Activated CD4-positive, alpha-beta T cell treated with anti-CD3 and anti-CD28 coated beads, Interleukin-2, amount 50 U/mL, for 48 hours (primary cell): ENCODE measurements at places on chromosomes 3 and 15.
A peak's percentile ranks its signal among the peaks of the same experiment; 100 is the strongest.

- DNase-seq, result no peak
These were observed 197.3 kb downstream of the FHIT start for GRCh38 chr3:61053781-61054496.

- DNase-seq, result no peak
These were observed 52.6 kb downstream of the UACA start for GRCh38 chr15:70710714-70711113.

- no peak for DNase-seq
These were observed 199.3 kb upstream of the GOLIM4 start for GRCh38 chr3:168295027-168295426.

DNA sequence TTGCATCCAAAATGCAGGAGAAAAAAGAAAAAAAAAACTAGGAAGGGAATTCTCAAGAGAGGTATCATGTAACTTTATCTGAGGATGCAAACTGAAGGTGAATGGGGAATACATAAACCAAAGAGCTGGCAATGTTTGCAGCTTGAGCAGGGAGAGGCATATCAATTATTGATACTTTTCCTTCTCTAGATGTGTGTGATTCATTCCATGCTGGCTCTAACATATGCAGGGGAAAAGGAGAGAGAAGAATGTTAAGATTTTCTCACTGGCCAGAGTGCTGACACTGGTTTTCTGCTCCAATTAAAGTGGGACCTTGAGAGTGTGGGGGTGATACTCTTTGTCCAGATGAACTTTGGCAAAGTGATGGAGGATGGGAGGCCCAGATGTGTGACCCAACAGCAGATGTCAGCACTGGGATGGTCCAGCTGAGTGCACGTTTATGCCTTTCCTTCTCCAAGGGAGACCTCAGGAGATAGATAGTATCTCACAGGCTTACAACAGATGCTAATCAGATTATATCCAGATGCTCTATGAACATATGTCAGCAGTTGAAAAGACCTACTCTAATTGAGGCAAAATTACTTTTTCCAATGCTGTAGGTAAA lies 50.0 kb upstream of the PSMD6 start:
- DNase-seq, result no peak

GRCh38 chr3:46712191-46713049 lies 5.2 kb downstream of the PRSS50 start:
- no peak for DNase-seq

DNA sequence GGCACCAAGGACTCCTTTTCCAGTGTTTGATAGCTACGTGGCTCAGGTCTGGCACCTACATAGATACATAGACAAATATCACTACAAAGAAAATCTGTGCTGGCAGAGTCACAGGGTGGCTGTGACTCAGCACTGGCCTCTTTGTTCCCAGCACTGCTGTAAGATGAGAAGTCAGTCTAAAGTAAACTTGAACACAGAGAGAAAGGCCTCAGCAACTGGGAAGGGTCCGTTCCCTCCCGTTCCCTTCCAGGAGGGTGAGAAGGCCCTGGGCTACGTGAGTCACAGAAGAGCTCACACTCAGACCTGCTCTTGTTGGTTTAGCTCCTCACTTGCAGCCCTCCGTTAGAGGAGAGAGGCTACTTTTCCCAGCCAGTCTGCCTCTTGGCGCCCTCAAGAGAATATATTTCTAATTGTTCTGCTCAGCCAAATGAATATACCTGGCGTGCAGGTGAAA lies 23.1 kb downstream of the ANXA2 start:
- DNase-seq, result no peak

DNA sequence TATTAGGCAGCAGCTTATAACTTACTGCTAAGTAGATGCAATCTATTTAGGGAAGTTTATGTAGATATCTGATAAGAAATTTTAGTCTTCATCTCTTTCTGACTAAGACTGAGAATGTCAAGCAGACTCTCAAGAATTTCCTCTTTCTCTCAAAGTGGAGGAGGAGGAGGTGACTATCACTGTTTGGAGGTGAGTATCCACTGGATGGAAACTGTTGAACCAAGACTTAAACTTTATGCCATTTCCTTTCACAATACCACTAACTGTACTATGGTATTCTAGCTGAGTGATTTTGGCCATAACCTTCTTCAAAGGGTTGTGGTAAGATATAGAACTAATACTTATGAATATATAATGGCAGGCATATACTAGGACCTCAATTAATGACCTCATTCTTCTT lies 64.6 kb downstream of the TPRG1 start:
- no peak for DNase-seq

DNA sequence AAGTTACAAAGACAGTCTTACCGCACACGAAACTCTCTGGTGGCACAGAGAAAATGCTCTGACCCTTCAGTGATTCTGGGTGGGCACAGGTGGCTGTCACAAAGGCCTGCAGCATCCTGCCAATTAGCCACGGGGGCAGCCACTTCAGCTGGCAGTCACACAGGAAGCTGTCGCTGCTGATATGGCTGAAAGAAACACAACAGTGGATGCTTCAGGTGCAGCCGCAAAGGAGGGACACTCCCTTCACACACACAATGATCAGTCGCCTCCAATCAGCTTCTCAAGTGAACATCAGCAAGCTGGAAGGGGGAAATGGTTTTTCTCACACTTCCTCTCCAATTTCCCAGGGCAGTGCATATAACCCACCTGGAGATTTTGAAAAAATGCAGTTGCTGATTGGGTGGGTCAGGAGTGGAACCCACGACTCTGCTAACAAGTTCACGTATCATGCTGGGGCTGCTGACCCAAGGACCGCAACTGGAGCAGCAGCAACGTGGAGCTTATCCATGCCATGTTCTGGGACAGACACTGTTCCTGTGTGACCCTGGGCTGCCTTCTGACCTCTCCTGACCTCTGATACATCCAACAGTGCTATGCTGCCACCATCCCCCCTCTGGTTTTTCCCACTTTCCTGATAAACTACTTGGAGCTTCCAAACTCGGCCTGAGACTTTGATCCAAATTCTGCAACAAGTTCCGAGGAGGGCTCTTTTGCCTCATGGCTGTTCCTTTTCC lies 106.6 kb downstream of the LRIG1 start:
- DNase-seq, result peak; percentile 39

- no peak for DNase-seq
These were observed 19.0 kb upstream of the SLC25A36 start for GRCh38 chr3:140922634-140923033.

GRCh38 chr3:70854108-70854507 lies 541.7 kb upstream of the MDFIC2 start:
- no peak for DNase-seq

DNA sequence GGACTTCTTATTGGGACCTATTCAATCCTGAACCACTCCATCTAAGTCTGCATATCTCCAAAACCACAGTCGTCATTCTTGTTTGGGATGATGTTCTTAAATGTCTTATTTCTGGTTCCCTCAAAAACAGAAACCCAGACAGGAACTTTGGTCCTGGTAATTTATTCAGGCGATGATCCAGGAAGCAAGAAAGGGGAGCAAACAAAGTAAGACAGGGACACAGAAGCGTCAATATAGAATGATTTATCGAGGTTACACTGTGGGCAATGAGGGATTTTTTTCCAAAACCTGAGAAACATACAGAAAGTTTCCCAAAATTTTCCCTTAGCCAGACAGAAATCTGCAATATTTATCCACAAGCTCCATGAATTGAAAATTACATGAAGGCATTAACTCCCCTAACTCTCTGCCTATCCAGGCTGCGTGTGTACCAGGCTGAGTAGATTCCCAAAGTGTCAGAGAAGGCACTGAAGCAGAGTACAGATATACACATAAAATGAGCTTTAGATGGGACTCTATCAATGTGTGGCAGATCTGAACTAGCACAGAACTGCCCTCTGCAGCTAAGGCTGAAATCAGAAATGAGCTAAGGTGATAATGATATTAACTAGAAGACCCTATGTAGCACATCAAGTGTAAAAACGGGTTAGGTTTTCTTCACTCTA lies 43.2 kb downstream of the TP63 start:
- no peak for DNase-seq

- no peak for DNase-seq
These were observed 205.7 kb upstream of the EIF1B start for GRCh38 chr3:40103829-40104228.

DNA sequence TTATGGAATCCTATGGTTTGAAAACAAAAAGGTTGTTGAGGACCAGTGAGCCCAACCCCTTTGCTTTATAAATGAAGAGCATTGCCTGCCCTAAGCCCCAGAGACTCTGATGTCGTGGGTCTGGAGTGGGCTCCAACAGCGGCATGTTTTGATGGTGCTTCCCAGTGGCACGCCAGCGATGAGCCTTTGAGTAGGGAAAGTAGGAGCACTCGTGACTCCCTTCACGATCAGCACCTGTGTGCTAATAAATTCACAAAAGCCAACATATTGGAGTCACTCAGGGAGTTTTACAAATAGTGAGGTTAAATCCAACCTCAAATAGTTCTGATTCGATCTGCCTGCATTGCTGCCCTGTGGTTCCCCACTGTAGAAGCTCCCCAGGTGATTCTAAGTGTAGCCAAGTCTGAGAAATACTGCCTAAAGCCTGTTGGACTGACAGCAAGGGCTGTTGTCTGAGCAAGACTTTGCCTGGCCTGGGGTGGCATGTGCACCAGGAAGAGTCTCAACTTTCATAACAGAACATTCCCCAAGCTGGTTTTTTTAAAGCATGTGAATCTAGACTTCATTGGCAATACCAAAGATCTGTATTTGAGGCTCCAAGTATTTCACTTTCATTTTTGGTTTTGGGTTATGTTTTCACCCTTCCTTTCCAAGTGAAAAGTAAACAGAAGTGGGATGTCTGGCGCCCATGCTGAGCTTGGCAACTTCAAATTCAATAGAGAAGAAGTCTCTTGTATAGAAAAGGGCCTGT lies 9.9 kb downstream of the CCR5 start:
- DNase-seq, result no peak

GRCh38 chr3:161548301-161548700 lies 51.7 kb downstream of the OTOL1 start:
- DNase-seq, result no peak

- DNase-seq, result no peak
These were observed 23.6 kb upstream of the C3orf22 start for GRCh38 chr3:126582311-126582710.

GRCh38 chr15:69578787-69579583 lies 126.4 kb downstream of the RPLP1 start:
- no peak for DNase-seq

DNA sequence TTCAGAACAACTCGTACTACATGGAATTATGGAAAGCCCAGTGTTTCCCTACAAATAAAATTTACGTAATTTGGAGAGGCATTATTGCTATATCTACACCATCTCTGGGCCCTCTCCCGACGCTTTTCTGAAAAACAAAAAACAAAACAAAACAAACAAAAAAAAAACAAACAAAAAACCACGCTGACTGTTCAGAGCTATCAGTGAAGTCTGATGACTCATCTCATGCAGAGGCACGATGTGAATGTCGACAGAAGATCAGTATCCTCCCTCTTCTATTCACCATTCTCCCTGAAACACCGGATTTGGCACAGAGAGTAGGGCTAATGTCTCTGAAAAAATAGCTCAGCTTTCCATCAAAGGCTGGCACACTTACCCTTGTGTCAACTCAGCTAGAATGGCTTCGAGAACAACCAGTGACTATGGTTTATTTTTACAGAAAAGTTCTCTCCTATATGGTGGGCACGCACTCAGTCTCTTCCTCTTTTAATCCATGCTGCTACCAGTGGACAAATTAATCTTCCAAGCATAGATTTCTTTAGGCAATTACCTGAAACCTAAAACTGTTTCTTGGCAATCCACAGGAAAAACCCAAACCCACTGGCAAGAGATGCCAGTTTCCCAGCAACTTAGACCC lies 1.5 kb downstream of the CRBN start:
- DNase-seq, result no peak

GRCh38 chr3:122247825-122248185 lies 64.3 kb downstream of the CASR start:
- no peak for DNase-seq

- DNase-seq, result peak; percentile 57
These were observed 5.8 kb downstream of the HYAL2 start for GRCh38 chr3:50316657-50317242.

DNA sequence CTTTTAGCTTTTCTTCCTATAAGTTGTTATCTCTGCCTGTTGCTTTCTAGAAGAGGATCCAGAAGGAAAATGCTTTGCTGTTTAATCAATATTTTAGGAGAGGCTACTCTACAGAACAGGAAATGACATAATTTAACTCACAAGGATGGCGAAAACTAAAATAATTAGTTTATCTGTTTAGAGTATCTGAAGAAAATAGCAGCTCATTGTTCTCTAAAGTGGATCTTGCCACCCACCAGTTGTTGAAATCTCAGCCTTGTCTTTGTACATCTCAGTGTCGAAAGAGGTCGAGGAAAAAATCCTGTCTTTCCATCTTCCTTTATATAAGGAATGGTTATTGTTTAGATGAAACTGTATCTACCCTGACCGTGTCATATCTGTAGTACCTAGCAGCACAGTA lies 126.6 kb downstream of the ZNF609 start:
- DNase-seq, result no peak

GRCh38 chr3:20924646-20925385 lies 738.8 kb upstream of the SGO1 start:
- DNase-seq, result no peak

- no peak for DNase-seq
These were observed 60.0 kb downstream of the RPL22L1 start for GRCh38 chr3:170809975-170810357.

DNA sequence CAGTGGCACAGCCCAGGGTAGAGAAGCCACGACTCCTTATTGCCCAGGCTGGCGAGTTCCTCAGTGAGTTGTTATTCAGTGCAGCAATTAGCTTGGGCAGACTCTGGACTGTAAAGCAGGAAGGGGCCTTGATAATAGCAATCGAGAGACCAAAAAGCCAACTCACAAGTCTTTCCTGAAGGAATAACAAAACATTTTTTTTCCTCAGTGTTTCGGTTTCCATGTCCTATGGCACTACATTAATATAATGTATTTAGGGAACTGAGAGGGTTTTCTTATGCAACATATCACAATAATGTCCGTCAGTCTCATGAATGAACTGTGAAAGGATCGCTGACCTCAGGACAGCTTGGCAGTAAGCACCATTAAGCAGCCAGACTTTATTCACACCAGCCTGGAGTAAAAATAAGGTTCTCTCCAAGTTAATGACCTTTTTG lies 248.9 kb upstream of the TBL1XR1 start:
- DNase-seq, result no peak

- no peak for DNase-seq
These were observed 436 bp upstream of the SLC9A9 start for GRCh38 chr3:143848704-143849103.

DNA sequence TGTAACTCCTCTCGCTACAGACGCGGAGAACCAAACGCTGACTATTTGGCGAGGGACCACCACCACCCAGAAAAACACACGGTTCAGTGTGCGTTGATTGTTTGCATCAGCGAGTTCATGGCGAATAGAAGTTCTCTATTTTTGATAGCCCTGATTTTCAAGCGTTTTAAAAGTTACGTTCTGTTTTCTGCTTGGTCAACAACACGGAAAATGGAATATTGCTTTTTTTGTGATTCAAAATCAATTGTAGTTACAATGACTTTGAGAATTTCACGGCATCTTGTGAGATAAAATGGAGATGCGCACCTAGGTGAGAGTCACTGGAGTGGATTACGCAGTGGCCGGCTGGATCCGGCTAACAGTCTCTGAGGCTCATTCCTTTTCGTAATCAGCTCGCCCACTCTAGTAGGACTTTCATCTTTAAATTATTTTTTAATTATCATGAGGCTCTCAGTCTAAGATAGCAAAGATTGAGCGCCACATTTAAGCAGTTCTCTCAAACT lies 54.8 kb downstream of the CCDC54 start:
- DNase-seq, result no peak
